ENCODE measurements at places on chromosomes 1 and 21.
A peak's percentile ranks its signal among the peaks of the same experiment; 100 is the strongest.

GRCh38 chr1:154406572-154406879 lies 1.4 kb downstream of the IL6R start:
- DNase-seq = no peak

DNA sequence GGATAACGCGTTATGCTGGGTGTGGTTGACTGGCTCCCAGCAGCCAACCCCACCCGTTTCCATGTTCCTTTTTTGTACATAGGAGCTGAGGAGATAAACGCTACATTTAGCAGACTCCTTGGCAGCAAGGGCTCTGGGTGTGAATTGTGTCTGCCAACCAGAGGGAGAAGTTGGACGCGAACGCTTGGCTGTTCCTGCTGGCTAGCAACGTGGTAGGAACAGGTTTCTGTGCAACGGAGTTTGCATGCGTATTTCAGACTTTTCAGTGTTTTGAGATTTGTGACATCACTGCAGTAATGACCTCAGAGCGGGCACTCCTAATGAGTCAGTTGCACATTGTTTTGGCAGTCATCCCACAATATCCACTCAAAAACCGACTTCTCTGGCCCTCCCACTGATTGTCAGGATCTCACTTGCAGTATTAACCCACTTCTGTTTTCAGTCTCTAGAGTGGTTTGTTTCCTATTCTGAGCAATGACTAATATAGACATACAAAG lies 98.7 kb upstream of the RGS1 start:
- no peak for DNase-seq

- DNase-seq = no peak
Observed at GRCh38 chr1:88376421-88376820, 307.7 kb upstream of the PKN2 start.

DNA sequence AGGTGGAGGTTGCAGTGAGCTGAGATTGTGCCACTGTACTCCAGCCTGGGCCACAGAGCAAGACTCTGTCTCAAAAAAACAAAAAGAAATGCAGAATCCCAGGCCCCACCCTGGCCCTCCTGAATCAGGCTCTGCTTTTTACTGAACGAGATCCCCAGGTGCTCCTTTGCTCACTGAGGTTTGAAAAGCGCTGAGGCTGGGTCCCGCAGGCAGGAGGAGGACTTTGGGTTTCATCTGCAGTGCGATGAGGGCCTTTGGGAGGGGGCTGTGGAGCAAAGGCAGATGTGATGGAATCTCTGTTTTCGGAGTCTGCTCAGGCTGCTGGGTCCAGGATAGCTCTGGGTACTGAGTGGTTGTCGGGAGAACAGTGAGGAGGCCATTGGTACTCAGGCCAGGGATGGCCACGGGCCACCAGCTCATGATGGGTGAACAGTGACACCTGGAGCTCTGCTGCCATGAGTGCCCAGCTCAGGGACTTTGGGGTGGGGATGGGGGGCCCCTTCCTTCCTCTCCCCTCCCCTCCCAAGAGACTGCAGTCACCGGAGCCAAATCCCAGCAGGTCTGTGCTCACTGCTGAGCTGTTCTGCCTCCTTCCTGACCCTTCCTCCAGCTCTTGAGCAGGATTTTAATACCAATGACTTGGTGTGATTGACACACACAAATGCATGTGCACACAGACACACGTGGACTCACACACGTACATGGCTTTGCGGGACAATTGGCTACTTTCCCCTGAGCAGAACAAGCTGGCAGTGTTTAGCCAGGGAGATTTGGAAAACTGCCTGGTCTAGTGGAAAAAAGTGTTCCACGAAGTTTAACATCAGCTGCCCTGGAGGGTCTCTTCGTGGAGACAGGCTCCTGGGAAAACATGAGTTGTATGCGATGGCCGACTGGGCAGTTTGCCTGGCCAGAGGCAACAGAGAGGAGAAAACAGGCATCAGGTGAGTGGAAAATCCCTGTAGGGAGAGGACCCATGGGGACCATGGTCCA lies 3.6 kb upstream of the DHRS3 start:
- DNase-seq = no peak

GRCh38 chr1:215188302-215188950 lies 105.9 kb downstream of the KCNK2 start:
- DNase-seq = no peak

- no peak for DNase-seq
Observed at GRCh38 chr21:21079646-21080045, 81.4 kb downstream of the NCAM2 start.

GRCh38 chr1:91148641-91149069 lies 126.8 kb upstream of the ZNF644 start:
- DNase-seq = no peak

- no peak for DNase-seq
Observed at GRCh38 chr1:197862671-197863070, 39.8 kb upstream of the C1orf53 start.

DNA sequence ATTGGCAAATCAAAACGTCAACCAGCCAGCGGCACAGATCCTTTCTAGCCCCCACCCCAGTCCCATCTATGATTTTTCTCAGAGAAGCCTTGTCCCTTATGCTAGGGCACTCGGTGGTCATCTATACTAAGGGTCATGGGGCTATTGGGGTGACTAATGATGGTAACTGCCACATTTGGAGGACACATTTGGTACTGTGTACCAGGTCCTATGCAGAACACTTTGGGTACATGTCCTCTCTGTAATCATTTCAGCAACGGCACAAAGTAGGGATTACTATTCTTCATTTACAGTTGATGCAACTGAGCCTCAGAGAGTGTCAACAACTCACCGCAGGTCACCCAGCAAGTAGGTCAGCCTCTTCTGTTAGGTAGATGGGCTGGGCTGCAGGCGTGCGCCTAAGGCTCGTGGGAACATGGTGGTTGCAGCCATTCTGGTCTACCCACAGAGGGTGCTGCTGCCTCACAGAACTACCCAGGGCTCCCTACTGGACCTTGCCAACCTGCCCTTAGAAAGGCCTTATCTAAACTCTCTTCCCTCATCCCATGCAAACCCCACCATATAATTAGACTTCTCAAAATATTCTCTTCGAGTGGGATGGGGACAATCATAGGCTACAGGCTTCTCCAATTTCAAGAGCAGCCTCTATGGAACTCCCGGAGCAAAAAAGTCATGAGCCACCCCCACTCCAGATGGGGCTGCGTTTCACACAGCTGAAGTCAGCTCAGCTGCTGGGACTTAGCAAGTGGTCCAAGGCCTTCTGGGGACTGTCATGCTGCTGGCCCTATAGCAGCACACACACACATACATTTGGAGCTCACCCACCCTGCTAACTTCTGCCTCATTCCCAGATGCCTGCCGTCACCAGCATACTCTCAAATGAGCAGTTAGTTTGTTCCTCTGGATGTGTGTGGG lies 5.8 kb upstream of the SDHB start:
- no peak for DNase-seq

DNA sequence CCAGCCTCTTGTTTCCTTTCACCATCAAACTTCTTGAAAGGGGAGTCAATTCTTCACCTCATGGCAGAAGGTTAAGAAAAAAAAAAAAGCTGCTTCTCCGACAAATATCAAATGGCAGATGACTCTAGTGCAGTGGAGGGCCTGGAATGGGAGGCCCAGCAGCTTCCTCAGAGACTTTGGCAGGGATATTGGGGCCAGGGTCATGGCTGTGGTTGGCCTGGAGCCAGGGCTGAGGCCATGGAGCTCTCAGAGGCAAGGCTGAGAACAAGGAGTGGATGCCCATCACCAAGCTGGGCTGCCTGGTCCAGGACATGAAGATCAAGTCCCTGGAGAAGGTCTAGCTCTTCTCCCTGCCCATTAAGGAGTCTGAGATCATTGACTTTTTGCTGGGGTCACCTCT lies 18.7 kb downstream of the MTF1 start:
- no peak for DNase-seq

- DNase-seq = peak; percentile 48
Observed at GRCh38 chr1:3483801-3484444, 29.5 kb downstream of the ARHGEF16 start.

DNA sequence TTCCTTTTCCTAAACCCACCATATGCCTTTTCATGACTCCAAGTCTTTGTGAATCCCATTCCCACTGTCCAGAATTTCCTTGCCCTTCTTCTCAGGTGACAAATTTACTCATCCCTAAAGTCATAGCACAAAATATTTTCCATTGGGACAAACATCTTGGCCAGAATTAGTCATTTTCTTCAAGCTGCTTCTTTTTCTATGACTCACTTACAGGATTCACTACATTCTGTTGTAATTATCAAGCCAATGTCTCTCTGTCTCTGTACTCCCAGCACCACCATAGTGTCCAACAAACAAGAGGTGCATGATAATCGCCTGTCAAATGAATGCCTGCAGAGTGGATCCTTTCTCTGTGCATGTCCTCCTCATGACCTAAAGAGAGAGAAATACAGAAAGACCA lies 37.8 kb downstream of the SGIP1 start:
- DNase-seq = no peak

DNA sequence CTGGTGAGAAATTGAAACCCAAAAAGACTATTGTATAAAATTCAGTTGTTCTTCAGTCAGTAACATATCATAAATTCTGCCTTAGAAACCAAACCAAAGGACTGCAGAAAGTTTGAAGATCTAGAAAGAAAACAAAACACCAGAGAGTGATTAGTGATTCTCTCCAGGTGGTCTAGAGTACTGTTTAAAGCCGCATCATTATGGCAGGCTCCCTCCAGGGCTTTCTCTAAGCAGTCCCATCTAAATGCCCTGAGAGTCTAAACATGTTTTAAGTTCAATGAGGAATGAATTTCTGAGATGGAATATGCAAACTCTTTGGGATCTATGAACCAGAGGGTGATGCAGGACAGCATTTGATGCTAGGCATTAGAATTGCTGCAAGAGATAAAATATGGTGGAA lies 100.9 kb upstream of the ST6GALNAC5 start:
- no peak for DNase-seq

DNA sequence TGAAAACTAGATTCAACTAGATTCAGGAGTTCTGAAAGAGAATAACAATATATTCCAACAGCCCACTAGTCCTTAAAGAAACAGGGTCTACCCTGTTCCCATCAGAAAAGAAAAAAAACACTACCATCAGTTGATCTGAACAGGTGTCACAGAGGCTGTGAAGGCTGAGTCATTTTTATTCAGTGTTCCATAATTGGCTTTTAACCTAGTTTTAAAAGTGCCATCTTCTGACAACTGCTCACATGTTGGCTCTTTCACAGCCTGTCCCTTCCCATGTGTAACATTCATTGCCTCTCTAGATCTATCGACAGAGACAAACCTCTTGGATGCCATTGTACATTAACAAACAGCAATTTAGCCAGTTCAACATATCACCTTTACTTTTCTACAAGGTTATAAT lies 243.7 kb downstream of the TBX15 start:
- DNase-seq = no peak

- DNase-seq = no peak
Observed at GRCh38 chr1:67792741-67793458, 40.4 kb downstream of the GNG12 start.

DNA sequence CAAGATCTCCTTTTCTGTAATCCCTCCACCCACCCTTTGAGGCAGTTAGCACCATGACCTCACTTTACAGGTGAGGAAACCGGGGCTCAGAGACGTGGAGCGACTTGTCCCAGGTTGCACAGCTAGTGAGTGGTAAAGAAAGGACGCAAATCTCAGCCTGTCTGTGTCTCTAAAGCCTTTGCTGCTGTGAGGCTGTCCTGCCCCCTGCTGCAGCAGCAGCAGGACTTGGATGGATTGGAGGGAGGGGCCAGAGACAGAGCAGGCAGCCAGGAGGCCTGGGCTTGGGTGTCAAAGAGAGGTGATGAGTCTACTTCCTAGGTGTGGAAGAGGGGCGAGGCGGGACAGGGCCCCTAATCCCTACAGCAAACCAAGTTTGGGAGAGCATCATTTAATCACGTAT lies 69.6 kb downstream of the PTPRU start:
- no peak for DNase-seq

- DNase-seq = peak; percentile 5
Observed at GRCh38 chr1:233613252-233614172, at the start of gene KCNK1. TSS of gene KCNK1 (plus strand) at chr1:233614106. CDS start at chr1:233614172, 66 bp downstream.

GRCh38 chr1:7942214-7942921 lies 1.7 kb upstream of the TNFRSF9 start:
- peak; percentile 39 for DNase-seq

DNA sequence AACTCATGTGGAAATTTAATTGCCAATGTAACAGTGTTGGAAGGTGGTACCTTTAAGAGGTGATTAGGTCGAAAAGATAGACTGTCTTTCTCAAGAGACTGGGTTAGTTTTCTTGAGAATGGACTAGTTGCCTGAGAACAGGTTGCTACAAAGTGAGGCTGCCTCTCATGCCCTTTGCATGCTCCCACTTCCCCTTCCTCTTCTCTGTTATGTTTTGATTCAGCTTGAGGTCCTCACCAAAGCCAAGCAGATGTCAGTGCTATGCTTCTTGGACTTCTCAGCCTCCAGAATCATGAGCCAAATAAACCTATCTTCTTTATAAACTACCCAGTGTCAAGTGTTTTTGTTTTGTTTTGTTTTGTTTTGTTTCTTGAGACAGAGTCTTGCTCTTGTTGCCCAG lies 187.0 kb upstream of the RUNX1 start:
- DNase-seq = no peak

- no peak for DNase-seq
Observed at GRCh38 chr1:8733484-8733883, 84.0 kb downstream of the RERE start.

GRCh38 chr1:246875041-246876026 lies 56.4 kb downstream of the AHCTF1 start:
- DNase-seq = no peak

GRCh38 chr1:74395571-74395970 lies 116.8 kb downstream of the LRRC53 start:
- no peak for DNase-seq

GRCh38 chr1:60487565-60488345 lies 414.2 kb upstream of the C1orf87 start:
- DNase-seq = no peak

GRCh38 chr1:22673486-22674409 lies 20.7 kb downstream of the C1QB start:
- DNase-seq = peak; percentile 7

DNA sequence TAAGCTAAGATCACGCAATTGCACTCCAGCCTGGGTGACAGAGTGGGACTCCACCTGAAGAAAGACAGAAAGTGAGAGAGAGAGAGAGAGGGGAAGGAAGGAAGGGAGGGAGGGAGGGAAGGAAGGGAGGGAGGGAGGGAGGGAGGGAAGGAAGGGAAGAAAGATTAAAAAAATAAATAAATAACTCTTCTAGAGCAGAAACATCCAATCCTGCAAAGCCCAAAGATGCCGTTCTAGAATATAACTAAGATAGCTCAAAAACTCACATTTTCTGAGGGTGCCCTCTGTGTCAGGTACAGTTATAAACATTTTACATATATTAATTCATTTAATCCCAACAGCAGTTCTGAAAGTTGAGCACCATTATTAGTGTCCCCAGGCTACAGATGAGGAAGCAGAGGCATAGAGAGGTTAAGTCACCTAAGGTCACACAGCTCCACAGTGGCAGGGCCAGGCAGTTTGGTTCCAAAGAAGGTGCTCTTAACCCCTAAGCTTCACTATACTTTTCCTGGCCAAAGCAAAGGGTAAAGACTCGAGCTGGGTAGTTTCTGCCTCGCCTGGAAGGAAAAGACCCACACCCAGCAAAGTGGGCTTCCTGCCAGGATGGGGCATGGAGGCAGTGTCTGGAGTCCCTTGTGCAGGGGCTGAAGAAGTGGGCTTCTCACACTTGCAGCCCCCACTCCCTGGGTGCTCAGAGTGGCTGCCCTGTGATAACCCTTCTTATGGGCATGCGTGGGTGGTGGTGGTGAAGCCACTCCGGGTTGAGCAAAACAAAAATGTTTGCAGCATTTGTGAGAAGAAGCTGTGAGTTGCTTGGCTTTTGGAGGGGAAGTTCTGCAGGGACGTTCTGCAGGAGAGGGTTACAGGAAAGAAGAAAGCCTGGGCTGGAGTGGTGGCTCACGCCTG lies 7.9 kb upstream of the PIK3CD start:
- DNase-seq = no peak
